ENCODE measurements at places on chromosomes 11 and 22.

GRCh38 chr22:29719899-29720645, at the start of gene CABP7:
Gene CABP7, plus strand, starts transcription at chr22:29720003. Its CDS starts 422 bp downstream, at chr22:29720425.
- DNase-seq: peak; percentile 15

DNA sequence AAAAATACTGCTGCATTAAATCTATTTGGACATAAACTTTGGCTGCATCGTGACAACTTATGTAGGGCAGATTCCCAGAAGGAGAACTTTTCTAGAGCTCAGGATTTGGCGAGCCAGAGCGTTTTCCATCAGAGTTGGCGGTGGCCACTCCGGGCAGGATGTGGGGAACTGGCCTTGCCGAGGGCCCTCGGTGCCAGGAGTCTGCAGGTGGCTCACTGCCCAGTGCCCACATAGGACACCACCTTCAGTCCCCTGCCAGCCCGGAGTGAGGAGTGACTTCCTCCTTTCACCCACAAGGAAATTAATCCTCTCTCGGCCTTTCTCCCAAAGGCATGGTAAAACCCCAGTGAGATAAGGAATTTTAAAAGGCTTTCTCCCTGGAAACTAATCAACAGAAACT, 1.6 kb upstream of the LGALS2 start:
- no peak for DNase-seq

GRCh38 chr22:35638410-35638809, 9.8 kb upstream of the APOL6 start:
- no peak for DNase-seq

DNA sequence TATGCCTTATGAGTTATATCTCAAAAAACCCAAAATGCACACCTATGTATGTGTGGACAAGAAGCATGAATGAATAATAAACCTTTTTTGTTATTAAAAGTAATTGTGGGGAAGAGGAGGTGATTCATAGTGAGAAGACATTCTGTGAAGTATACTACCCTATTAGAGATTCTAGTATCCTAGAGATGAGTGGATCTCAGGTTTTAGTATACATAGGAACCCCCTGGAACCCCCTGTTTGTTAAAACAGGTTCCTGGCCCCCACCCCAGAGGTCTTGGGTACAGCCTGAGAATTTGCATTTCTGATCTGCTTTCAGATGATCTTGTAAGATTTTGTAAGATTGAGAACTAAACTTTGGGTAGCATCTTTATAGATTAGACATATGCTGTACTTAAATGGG, 17.5 kb downstream of the NUCB2 start:
- DNase-seq: no peak

GRCh38 chr22:39197578-39197977, 45.1 kb upstream of the CBX7 start:
- no peak for DNase-seq

GRCh38 chr11:10309163-10310093, 4.6 kb downstream of the ADM start:
- no peak for DNase-seq

DNA sequence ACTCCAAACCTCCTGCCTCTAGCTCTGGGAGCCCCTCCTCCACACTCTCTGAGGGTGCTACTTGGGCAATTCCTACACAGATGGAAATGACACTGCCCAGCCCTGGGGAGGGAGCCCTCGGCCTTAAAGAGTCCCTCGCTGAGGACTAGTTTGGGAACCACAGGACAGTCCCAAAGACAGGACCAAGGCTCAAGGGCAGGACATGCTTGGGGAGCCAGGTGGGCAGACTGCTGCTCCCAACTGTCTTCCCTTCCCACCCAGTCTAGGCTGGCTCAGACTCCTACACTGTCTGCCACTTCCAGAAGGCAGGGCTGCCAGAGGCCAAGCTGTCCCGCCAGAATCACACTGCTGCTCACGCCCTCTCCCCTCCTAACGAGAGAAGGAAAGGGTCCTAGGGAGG, 9.8 kb downstream of the ARRB1 start:
- no peak for DNase-seq

GRCh38 chr22:46965555-46966494, 203.4 kb downstream of the TBC1D22A start:
- no peak for DNase-seq

DNA sequence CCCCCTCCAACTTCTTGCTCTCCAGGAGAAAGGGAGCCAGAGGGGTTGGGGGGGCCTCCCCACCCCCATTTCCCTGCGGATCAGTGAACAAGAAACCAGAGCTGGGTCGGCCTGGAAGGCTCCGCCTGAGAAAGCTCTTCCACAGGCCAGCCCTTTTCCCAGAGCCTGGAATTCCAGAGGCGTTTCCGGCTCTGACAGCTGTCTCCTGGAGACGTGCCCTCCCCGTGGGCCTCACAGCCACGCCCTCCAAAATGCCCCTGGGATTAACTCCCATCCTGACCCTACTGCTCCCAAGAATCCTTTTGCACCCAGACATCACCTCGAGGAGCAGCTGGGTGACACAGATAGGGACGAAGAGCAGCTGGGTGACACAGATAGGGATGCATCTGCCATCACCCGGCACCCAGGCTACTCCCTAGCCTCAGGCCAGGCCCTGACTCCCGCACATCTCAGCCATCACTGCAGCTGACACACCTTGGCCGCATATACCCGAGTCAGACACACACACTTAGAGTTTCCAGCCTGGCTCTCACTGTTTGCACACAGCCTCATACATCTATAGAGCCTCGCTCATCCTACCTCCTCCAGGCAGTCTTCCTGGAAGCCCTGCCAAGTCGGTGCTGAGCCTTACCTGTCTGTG, 7.6 kb upstream of the CDC42EP1 start:
- DNase-seq: no peak

GRCh38 chr11:130634961-130635473, 186.6 kb downstream of the ADAMTS15 start:
- DNase-seq: peak; percentile 5
